ENCODE measurements at places on chromosomes 6 and 20. TPM values are rescaled to one million over a fixed set of nuclear protein-coding genes. Genes with fewer than 3 reads are reported as not detected.

LPA gene
- polyA plus RNA-seq: not detected

SUMO4 gene
- polyA plus RNA-seq: 0.52 TPM

CGAS gene
- 5.3 TPM for polyA plus RNA-seq

RANBP9 gene
- 31.2 TPM for polyA plus RNA-seq

TCEA2 gene
- 49.9 TPM for polyA plus RNA-seq

ADGB gene
- not detected for polyA plus RNA-seq

CD109 gene
- polyA plus RNA-seq: 12.3 TPM

C20orf96 gene
- polyA plus RNA-seq: 11.1 TPM

CCN6 gene
- 0.28 TPM for polyA plus RNA-seq

PDE10A gene
- 6.3 TPM for polyA plus RNA-seq

ULBP2 gene
- polyA plus RNA-seq: not detected

DBNDD2 gene
- polyA plus RNA-seq: 25.0 TPM

DNA sequence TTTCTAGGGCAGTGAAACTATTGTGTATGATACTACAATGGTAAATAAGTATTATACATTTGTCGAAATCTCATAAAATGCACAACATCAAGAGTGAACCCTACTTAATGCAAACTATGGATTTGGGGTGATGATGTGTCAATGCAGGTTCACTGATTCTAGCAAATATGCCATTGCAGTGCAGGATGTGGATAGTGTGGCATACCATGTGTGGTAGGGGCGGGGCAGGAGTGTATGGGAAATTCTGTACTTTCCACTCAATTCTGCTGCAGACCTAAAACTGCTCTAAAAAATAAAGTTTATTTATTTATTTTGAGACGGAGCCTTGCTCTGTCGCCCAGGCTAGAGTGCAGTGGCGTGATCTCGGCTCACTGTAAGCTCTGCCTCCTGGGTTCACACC, 44.3 kb downstream of the ABHD12 start:
- no peak for DNase-seq

DNA sequence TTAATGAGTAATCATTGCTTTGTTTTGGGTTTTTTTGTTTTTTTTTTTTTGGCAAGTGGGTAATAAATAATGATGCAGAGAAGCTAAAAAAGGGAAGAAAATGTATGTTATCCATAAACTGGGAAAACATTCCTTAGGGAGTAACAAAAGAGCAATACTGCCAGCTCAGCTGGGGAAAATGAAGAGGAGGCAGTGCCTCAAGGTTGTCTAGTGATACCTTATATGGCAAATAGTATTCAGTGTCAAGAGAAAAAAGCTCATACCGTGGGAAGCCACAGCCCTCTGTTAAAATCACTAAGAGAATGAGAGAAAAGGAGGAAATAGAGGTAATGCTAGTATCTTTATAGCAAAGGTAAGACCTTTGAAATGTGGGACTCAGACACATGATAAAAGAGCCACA, 47.1 kb upstream of the SMLR1 start:
- DNase-seq: no peak

- DNase-seq: no peak
These were observed 60.2 kb upstream of the TMEM244 start for GRCh38 chr6:129921169-129921817.

DNA sequence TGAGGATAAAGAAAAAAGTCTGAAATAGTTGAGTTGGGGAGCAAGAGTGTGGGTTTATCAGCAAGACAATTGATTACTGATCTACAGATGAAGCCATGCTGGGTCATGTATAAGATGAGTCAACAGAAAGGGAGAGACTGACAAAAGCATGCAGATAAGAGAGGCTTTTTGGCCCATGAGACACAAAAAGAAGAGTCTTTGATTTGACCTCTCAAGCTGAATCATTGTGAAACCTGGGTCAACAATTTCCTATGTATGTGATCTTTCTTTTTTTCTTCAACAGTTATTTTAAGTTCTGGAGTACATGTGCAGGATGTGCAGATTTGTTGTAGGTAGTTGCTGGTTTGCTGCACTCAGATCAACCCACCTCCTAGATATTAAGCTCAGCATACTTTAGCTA, 15.9 kb downstream of the RIMS1 start:
- no peak for DNase-seq

- peak; percentile 40 for DNase-seq
These were observed 608 bp upstream of the EIF2S2 start for GRCh38 chr20:34112600-34113101.

GRCh38 chr6:130632277-130632676, 194.9 kb upstream of the SMLR1 start:
- peak; percentile 16 for DNase-seq

- no peak for DNase-seq
These were observed 361.5 kb upstream of the OPRM1 start for GRCh38 chr6:153677522-153677921.

DNA sequence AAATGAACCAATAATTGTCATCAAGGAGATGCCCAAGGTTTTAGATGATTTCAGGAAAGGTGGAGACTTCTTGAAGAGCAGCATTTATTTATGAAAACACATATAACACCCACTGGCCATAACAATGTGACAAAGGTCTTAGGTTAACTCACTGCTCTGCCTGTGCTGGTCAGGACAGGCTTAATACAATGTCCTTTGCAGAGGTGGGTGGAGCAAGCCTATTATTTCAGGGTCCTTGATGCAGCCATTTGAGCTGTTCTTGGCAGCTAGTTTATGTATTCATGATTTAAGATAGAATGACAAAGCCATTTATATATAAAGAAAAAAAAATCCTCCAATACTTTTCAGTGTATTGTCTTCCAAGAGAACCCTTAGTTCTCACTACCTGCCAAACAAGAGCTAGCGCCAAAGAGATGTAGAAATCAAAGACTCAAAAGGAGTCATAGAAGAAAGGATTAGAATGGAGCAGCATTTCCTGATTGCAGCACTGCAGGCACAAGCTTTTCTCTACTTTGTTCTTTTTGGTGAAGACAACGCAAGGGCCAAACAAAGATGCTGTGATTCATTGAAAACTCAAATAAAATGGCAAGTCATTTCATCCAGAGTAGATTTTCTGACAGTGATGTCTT, 124.3 kb upstream of the TSHZ2 start:
- DNase-seq: no peak

GRCh38 chr6:161482517-161482858, 208.6 kb upstream of the AGPAT4 start:
- no peak for DNase-seq

GRCh38 chr20:11890331-11891076, 27.2 kb upstream of the BTBD3 start:
- peak; percentile 95 for DNase-seq

DNA sequence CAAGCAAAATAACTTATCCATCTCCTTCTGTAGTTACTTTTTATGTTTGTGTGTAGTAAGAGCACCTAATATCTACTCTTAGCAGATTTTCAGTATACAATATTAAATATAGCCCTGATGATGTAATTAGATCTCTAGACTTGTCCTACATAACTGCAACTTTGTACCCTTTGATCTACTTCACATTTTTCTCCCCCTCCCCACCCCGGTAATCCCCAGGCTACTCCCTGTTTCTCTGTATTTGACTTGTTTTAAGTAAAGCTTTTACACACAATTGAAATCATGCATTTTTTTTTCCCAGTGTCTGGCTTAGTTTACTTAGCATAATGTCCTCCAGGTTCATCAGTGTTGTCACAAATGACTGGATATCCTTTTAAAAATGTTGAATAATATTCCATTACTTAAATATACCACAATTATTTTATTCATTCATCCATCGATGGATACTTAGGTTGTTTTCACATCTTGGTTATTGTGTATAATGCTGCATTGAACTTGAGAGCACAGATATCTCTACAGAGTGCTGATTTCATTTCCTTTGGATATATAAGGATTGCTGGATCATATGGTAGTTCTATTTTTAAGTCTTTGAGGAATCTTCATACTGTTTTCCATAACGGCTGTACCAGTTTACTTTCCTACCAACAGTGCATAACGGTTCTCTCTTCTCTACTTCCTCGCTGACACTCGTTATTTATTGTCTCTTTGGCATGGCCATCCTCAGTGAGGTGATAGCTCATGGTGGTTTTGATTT, 212.7 kb downstream of the CDKAL1 start:
- DNase-seq: no peak

DNA sequence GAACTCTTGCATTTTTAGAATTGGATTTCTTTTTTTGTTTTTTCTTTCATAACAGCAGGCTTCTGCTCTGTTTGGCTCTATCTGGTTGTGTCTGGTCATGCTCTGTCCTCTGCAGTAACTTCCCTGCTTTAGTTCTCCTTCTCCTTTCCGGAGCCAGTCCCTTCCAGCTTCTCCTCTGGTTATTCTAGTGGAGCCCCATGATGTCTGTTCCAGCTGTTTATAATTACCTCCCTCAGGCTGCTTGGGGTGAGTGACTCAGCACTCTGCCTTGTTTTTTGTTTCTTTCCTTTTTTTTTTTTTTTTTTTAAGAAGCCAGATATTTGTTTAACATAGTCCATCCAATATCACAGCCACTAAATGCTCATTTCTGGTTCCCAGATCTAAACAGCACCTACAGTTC, 409.6 kb downstream of the MAFB start:
- DNase-seq: peak; percentile 61

GRCh38 chr20:36833275-36834020, 42.5 kb upstream of the TLDC2 start:
- DNase-seq: no peak

DNA sequence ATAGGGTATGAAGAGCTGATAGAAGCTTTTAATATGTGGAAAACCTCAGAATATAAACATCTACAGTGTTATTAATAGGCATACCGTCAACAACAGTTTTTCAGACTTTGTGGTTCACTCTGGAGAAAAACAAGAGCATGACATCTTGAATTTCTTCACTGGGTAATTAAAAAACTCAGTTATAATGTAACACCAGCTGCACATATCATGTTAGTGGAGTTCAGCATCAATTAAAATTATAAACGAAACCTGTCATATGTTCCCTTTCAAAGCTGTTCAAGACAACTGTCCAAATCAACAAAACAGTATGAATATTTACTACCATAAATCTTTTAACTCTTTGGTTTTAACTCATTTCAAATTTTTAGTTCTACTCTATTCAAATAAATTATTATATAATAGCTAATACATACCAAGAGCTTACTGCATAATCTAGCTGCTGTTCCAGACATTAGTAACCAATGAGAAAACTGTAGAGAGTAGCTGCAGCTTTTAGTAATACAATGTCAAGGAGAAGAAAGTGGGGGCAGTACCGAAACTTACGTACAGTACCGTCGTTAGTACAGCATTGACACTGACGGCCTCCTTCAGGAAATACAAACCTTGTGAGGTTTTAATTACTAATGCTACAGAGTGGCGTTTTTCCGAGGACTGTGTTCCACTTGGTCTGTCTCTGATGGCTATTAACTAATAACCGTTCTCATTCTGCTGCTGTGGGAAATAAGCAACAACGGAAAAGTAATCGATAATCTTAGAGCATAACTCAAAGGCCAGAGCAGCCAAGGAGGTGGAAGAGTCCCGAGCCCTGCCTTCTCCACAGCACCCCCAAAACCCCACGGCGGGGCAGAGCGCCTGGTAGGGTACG, 532 bp upstream of the PM20D2 start:
- peak; percentile 65 for DNase-seq

DNA sequence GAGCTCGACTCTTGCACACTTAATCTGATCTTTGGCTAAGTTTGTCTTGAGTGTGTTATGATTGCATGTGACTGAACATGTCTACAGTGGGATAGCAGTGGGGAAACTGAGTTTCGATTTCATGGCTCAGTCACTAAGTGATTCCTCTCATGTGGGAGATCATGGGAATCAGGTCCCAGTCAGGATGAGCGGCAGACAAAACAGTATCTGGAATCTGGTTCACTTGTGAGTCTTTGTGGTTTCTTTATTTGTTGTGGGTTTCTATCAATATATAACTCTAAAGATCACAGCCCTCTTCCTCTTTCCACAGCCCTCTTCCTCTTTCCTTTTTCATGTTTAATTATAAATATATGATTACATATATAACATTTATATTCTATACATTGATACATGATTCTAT, 4.0 kb downstream of the RPP21 start:
- no peak for DNase-seq

DNA sequence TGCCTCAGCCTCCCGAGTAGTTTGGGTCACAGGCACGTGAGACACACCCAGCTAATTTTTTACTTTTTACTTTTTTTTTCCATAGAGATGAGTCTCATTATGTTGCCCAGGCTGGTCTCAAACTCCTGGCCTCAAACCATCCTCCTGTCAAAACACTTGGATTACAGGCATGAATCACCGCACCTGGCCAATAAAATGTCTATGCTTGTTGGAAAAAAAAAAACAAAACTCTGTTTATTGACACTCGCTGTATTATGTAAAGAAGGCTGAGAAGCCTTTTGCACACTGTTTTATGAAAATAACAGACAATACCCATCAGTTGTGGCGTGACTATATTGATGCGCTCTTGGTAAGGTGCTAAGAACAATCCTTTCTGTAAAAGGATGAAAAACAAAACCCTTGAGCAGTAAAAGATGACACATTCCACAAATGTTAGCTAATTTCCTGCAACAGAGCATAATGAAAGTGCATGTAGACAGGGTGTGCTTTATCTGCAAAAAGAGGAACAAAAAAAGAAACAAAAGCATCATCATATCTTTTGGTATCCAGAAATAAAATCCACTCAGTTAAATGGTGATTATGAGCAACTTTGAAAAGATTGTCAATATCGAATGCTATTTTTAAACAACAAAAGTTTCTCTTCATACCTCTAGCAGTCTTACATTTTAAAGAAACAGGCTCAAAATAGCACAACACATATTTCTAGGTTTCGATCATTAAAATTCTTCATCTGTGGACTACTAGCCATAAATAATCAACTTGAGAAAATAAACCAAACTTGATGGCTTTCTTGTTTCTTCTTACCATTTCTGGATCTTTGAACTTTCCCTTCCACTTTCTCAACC, 108.3 kb upstream of the PHACTR1 start:
- no peak for DNase-seq

DNA sequence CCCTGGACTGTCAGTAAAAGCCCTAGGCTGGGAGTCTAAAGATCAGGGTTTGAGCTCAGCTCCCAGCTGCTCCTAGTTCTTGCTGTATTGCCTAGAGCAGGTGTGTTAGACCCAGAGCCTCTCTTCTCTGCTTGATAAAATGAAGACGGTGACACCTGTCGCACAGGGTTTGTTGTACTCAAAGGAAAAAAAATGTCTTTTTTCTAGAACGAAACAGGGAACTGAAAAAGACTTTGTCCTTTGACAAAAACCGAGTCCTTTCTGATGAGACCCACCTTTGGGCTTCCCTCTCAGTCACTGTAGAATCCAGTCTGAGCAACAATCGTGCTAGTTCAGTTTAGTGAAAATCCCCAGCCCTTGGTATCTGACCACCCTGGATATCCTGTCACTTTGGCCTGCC, 102.1 kb upstream of the LAMP5 start:
- DNase-seq: no peak

GRCh38 chr6:151285122-151285521, 45.4 kb downstream of the AKAP12 start:
- DNase-seq: peak; percentile 61

DNA sequence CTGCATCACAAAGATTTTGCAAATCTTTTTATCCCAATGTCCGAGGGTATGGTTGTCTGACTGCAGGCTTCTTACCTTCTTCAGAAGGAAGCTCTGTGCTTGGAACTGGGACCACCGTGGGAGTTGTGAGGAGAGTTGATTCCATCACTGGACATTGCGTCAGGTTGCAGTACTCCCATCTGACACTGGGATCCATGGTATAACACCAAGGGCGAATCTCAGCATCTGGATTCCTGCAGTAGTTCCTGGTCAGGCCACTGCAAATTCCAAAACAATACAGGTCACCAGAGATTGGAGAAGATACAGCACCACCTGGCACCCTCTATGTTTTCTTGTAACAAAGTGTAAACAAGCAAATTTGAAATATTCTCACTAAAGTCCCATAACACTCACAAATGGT, 77.7 kb downstream of the LPA start:
- no peak for DNase-seq

GRCh38 chr20:39036851-39037250, 74.7 kb downstream of the DHX35 start:
- DNase-seq: no peak
